Right hindlimb (tissue), 1 donor: ENCODE measurements at places on chromosomes 1 and 21.

DNA sequence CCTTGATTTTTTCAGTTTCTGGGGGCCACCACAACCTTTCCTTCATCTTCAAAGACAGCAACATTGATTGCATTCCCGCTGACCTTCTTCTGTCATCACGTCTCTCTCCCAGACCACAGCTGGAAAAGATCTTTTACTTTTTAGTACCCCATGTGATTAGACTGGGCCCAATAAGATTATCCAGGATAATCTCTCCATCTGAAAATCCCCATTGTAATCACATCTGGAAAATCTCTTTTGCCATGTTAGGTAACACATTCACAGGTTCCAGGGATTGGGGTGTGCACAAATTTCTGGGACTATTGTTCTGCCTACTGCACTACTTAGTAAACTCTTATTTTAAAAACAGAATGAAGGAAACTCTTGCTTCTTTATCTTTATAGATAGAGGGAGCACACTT lies 47.1 kb upstream of the INSL5 start:
- no peak for DNase-seq

GRCh38 chr21:8989261-8989711 lies 1532.1 kb upstream of the TPTE start:
- DNase-seq: no peak

DNA sequence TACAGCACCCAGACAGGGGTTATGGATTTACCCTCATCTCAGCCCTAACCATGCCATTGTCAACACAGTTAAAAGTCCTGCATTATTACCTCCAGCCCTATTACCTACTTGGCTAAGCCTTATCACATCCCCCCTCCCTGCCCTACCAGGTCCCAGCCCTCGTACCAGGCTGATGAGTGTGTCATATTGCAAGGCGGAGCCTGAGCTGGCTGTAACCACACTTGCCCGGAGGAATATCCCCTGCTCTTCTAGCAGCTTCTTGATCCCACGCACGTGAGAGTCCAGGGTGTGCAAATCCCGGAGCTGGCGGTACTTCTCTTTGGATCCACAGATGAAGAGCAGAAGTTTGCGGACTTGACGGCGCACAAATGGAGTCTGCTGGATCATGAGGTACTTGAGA lies 87.4 kb downstream of the UBR4 start:
- DNase-seq: no peak

DNA sequence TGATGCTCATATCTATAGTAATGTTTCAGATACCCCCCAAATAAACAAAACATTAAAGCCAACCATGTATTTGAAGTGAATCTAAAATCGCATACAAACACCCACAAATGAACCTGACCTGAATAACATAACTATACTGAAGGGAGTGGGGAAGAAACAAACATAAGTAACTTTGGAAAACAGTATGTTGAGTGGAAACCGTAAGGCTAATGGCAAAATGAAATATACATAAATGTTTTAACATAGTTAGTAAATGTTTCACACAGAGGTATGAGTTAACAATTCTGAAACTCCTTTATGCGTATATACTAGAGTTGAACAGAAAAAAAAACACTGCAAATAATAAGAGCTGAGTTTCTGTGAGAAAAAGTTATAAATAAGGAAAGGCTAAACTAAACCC lies 125.6 kb downstream of the ACBD6 start:
- DNase-seq: no peak

GRCh38 chr1:9670085-9670484 lies 18.6 kb downstream of the PIK3CD start:
- no peak for DNase-seq

GRCh38 chr1:7460807-7461206 lies 310.3 kb upstream of the VAMP3 start:
- DNase-seq: no peak

DNA sequence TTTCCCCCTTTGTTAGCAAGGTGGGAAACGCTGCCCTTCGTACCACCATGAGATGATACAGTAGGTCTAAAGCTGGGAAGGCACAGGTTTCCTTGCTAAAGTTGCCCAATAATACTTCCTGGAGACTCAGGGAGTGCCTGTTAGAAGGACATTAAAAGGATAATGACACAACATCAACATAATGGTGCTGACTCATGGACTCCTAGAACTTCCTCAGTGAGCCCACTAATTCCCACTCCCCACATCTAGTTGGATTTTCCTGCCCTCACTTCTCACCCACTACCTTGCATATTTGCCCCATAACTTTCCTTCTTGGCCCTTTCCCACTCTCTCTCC lies 17.5 kb downstream of the CFAP45 start:
- DNase-seq: no peak

GRCh38 chr1:115687744-115688143 lies 46.0 kb downstream of the VANGL1 start:
- no peak for DNase-seq

- peak; percentile 36 for DNase-seq
Observed at GRCh38 chr21:45698493-45699184, 55.1 kb downstream of the PCBP3 start.

- no peak for DNase-seq
Observed at GRCh38 chr1:63363014-63363413, 4.4 kb upstream of the ALG6 start.

- DNase-seq: no peak
Observed at GRCh38 chr1:210159211-210159610, 73.4 kb upstream of the SERTAD4 start.

- peak; percentile 74 for DNase-seq
Observed at GRCh38 chr1:46687093-46687659, 15.5 kb downstream of the TEX38 start.
